ENCODE measurements at places on chromosomes 5 and 9. TPM values are rescaled to one million over a fixed set of nuclear protein-coding genes. Genes with fewer than 3 reads are reported as not detected.

GRCh38 chr9:13684656-13685055, 405.2 kb upstream of the MPDZ start:
- no peaks in the 10 kb centered on the region for H3K27me3 ChIP-seq
- peak overlapping the region; percentile 8 for H3K27ac ChIP-seq

GRCh38 chr5:181237729-181238385, 5.8 kb downstream of the RACK1 start:
- H3K36me3 ChIP-seq, result peaks cover 96% of the 10 kb centered on the region
- H3K4me3 ChIP-seq, result no peak overlapping the region
- H3K4me1 ChIP-seq, result peaks cover 16% of the 10 kb centered on the region

DNA sequence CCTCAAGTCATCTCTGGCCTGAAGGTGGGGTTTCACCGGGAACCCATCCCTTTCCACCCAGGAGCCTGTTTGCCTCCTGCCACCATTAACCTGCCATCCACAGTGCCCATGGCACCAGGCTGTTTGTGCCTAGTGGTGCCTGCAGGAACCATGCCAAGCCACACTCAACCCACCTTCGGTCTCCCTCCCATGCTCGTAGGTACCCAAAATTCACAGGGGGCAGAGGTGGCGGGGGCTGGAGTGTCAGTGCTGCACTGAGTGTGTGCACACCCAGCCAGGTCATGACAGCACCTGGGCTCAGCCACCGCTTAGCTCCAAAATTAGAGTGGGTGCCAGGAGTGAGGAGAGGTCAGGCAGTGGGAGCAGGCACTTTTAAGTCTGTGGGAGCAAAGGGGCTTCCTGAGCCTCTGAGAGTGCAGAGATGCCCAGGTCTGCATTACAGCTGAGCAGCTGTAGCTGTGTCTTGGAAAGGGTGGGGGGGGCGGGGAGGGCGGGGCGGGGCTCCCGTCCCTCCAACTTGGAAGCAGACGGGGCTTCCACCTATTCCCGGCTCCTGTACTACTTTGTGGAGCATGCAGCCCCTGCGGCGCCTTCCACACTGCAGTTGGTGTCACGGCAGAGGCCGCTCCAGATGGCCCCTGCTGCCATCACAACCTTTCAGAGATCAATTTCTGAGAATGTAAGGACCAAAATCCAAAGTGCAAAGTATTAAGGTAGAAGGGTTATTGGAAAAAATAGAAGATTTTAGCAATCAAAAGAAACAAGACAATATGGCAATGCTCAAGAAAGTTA, 2396.8 kb upstream of the C9orf72 start:
- no peak overlapping the region for H3K27ac ChIP-seq
- no peak overlapping the region for H3K4me3 ChIP-seq
- no peaks in the 10 kb centered on the region for H3K36me3 ChIP-seq
- no peaks in the 10 kb centered on the region for H3K4me1 ChIP-seq
- no peak for DNase-seq

DNA sequence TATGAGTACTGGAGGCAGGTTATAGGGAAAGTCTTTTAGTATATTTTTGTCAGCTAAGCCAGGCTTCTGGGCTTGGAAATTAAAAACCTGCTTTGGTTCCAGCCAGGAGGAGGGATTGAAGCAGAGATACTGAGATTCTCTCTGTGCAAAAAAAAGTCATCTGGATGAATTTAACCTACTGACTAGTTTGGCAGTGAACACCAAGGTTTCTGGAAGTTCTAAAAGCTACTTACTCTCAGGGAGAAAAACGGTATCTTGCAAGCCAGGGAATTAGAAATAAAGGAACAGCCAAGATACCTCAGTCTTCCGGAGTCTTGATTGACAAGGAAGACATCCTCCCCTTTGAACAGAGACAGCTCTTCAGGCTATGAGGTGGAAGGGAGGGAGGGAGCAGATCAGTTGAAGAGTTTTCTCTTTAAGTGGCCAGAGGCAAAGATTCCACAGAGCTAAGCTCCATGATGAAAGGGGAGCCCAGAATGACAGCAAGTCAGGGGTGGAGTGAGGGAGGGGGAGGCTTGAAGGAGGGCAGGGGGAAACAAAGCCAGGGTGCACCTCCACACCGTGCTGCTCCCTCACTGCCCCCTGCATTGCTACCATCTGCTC, 8.3 kb upstream of the ZBTB34 start:
- H3K27me3 ChIP-seq, result peaks cover 5% of the 10 kb centered on the region
- no peak overlapping the region for H3K27ac ChIP-seq
- H3K36me3 ChIP-seq, result no peaks in the 10 kb centered on the region
- no peak for DNase-seq
- H3K4me3 ChIP-seq, result no peak overlapping the region

- H3K4me1 ChIP-seq, result peaks cover 27% of the 10 kb centered on the region
- H3K27me3 ChIP-seq, result no peaks in the 10 kb centered on the region
- peak within 1 kb of the TSS; percentile 89 for H3K4me3 ChIP-seq
- H3K36me3 ChIP-seq, result peaks cover 20% of the 10 kb centered on the region
- peak within 1 kb of the TSS; percentile 89 for H3K27ac ChIP-seq
Measured at GRCh38 chr5:177599731-177600507, at the start of gene B4GALT7. TSS of gene B4GALT7 (plus strand) at chr5:177600132. CDS start at chr5:177600211, 79 bp downstream.

DNA sequence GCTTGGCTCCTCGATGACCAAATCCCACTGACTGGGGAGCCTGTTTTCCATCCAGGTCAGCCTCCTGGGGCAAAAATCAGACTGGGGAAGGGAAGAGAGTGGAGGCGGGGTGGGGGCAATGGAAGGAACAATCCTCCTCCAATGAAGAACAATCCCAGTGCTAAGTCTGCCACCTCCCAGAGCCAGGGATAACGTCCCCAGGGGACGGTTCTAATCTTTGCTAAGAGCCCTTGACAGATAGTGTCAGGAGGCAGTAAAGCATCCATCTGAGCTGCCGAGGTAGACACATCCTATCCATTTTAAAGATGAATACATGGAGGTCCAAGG, 298.5 kb upstream of the MSX2 start:
- no peak overlapping the region for H3K27ac ChIP-seq
- H3K4me3 ChIP-seq, result no peak overlapping the region
- no peak for DNase-seq
- H3K4me1 ChIP-seq, result no peaks in the 10 kb centered on the region
- peaks cover 14% of the 10 kb centered on the region for H3K27me3 ChIP-seq

GRCh38 chr9:114954956-114955582, 24.7 kb upstream of the TNFSF8 start:
- no peak overlapping the region for H3K27ac ChIP-seq
- peaks cover 13% of the 10 kb centered on the region for H3K27me3 ChIP-seq
- H3K36me3 ChIP-seq, result no peaks in the 10 kb centered on the region
- no peaks in the 10 kb centered on the region for H3K4me1 ChIP-seq
- DNase-seq, result no peak

GRCh38 chr5:123452401-123452800, 29.2 kb upstream of the CEP120 start:
- no peaks in the 10 kb centered on the region for H3K36me3 ChIP-seq
- no peak overlapping the region for H3K4me3 ChIP-seq
- DNase-seq, result no peak
- no peaks in the 10 kb centered on the region for H3K27me3 ChIP-seq

DNA sequence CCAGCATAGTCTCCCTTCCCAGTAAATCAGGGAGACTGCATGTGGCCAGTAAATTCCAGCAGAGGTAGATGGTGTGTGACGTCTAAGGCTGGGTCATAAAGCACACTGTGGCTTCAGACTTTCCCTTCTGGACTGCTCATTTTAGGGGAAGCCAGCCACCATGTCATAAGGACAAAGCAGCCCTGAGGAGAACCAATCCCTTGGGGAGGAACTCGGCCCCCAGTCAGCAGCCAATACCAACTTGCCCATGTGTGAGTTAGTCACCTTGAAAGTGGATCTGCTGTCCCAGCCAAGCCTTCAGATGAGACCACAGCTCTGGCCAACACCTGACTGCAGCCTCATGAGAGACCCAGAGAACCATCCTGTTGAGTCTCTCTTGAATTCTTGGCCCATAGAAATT, 14.7 kb upstream of the NINJ1 start:
- DNase-seq, result no peak
- no peaks in the 10 kb centered on the region for H3K27me3 ChIP-seq
- no peak overlapping the region for H3K27ac ChIP-seq
- peaks cover 7% of the 10 kb centered on the region for H3K4me1 ChIP-seq
- H3K36me3 ChIP-seq, result no peaks in the 10 kb centered on the region

DNA sequence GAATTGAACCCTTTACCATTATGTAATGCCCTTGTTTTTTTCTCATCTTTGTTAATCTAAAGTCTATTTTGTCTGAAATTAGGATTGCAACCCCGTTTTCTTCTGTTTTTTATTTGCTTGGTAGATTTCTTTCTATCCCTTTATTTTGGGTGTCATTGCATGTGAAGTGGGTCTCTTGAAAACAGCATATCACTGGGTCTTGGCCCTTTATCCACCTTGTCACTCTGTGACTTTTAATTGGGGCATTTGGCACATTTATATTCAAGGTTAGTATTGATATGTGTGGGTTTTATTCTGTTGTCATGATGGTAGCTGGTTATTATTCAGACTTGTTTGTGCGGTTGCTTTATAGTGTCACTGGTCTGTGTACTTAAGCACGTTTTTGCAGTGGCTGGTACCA, 117.4 kb upstream of the MARCHF11 start:
- H3K27ac ChIP-seq, result no peak overlapping the region
- H3K4me1 ChIP-seq, result no peaks in the 10 kb centered on the region
- no peak for DNase-seq
- H3K36me3 ChIP-seq, result no peaks in the 10 kb centered on the region

DNA sequence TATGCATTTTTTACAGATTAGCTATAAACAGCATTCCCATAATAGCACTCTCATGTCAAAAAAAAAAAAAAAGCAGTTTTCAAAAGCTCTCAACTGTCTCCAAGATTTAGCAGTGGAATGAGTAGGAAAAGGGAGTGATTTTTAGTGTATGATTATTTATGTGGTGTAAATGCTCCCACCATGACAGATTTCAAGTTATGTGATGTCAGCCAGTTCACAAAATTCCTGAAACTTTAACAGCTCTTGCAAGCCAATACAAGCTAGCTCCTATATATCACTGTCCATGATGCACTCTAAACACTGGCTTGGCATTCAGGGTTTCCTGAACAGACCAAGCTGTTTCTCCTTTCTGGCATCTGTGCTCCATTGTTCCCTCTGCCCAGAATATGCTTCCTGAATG, 7.9 kb upstream of the ANKDD1B start:
- no peaks in the 10 kb centered on the region for H3K27me3 ChIP-seq
- H3K27ac ChIP-seq, result no peak overlapping the region
- no peak for DNase-seq
- H3K36me3 ChIP-seq, result no peaks in the 10 kb centered on the region

DNA sequence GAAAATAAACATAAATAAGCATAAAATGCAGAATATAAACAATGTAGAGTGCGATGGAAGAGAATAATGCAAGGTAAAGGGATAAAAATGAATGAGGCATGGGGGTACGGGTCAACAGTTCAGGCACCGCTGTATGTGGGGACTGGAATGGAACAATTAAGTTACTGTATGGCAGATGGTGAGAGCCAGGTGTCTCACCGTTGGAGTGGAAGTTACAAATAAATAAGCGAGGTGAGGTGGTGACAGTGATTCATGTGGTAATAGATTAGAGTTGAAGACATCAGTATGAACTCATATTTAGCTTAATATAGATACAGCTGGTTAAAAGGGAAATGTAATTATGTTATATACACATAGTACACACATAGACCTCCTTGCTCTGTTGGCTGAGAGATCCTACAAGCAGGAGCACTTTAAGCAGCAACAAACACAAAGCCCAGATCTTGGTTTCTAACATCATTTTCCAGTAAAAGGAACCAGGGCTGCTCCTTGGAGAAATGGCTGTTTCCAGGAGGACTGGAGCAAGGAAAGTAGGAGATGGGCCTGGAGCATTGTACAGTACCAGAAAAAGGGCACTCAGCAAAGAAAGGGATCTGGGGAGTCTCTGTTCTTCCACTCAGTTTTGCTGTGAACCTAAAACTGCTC, 2.4 kb upstream of the OMD start:
- no peaks in the 10 kb centered on the region for H3K27me3 ChIP-seq
- H3K4me3 ChIP-seq, result no peak overlapping the region
- H3K36me3 ChIP-seq, result no peaks in the 10 kb centered on the region
- no peak for DNase-seq

GRCh38 chr9:90942555-90942954, 140.9 kb downstream of the SYK start:
- no peaks in the 10 kb centered on the region for H3K4me1 ChIP-seq
- DNase-seq, result no peak
- H3K27me3 ChIP-seq, result peaks cover 18% of the 10 kb centered on the region
- H3K4me3 ChIP-seq, result no peak overlapping the region
- no peaks in the 10 kb centered on the region for H3K36me3 ChIP-seq

- H3K27ac ChIP-seq, result peak overlapping the region; percentile 10
- H3K27me3 ChIP-seq, result no peaks in the 10 kb centered on the region
- no peak overlapping the region for H3K4me3 ChIP-seq
- peaks cover 1% of the 10 kb centered on the region for H3K4me1 ChIP-seq
- no peaks in the 10 kb centered on the region for H3K36me3 ChIP-seq
- peak; percentile 70 for DNase-seq
Measured at GRCh38 chr5:112958093-112959088, 18.2 kb upstream of the DCP2 start.

DNA sequence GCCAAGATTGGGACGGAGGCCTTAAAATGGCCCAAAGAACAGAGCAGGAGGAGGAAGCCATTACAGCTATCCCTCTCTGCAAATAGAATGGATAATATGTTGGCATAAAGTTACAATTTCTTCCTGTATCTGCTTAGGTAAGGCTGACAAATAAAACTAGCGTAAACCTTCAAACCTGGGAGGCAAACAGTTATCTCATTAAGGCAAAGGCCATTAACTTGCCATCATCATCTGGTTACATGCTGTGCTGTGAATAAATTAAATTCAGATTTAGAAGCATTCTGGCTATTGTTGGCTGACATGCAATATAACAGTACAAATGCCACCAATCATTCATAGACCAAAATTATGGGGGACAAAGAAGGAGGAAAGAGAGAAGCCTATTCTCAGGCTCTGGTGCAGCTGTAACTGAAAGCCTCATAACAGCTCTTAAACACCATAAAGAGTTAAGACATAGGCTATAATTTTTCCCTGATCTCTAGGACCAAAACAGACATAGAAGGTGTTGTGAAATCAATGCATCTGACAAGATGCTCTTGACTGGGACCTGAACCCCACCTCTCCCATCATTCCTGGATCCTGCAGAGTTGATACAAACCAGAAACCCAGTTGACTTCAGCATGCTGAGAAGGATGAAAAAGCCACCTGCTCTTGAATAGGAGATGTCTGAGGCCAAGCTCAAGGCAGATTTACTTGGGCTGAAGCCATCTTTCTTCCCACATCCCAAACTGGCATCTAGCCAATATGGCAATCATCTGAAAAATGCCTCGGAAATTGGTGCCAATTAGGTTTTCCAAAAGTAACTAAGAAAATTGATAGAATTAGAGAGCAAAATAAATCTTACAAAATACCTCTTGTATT, 62.5 kb downstream of the PLCXD3 start:
- DNase-seq, result no peak
- no peak overlapping the region for H3K4me3 ChIP-seq
- no peaks in the 10 kb centered on the region for H3K36me3 ChIP-seq
- no peaks in the 10 kb centered on the region for H3K4me1 ChIP-seq
- H3K27me3 ChIP-seq, result no peaks in the 10 kb centered on the region

HRCT1 gene
- total RNA-seq, result 4.0 TPM

GNA14 gene
- 1.6 TPM for total RNA-seq

ALDOB gene
- 0.19 TPM for total RNA-seq

SMIM33 gene
- not detected for total RNA-seq

IFNA2 gene
- not detected for total RNA-seq

RFESD gene
- 3.9 TPM for total RNA-seq

PCDHA4 gene
- 0.14 TPM for total RNA-seq

CD274 gene
- total RNA-seq, result 13.4 TPM

EIF4E1B gene
- total RNA-seq, result not detected

SPAAR gene
- 7.6 TPM for total RNA-seq

PCDHB16 gene
- 1.3 TPM for total RNA-seq

Measured in heart right ventricle (tissue), 16 donors.